ENCODE measurements at places on chromosomes 6 and 20. TPM values are rescaled to one million over a fixed set of nuclear protein-coding genes. Genes with fewer than 3 reads are reported as not detected.

Gene BCLAF1
- total RNA-seq, result 98.8 TPM

Gene DOK5
- total RNA-seq, result 17.2 TPM

Gene SCUBE3
- 0.86 TPM for total RNA-seq

Gene SIRPD
- not detected for total RNA-seq

Gene EPHA7
- 21.0 TPM for total RNA-seq

Gene TEAD3
- 38.7 TPM for total RNA-seq

Gene RIOK1
- 13.3 TPM for total RNA-seq

Gene LPA
- not detected for total RNA-seq

Gene CEP85L
- total RNA-seq, result 11.5 TPM

Gene CNPY3
- 32.4 TPM for total RNA-seq

Gene REM1
- 2.8 TPM for total RNA-seq

Gene OR2H1
- not detected for total RNA-seq

Gene RAET1E
- 0.41 TPM for total RNA-seq

Gene MCM8
- total RNA-seq, result 8.4 TPM

Gene TTLL9
- total RNA-seq, result 0.19 TPM

Gene KDM1B
- total RNA-seq, result 14.6 TPM

Gene NRSN1
- not detected for total RNA-seq

Gene FOXF2
- total RNA-seq, result 0.78 TPM

Gene HACE1
- 9.7 TPM for total RNA-seq

Gene DYNLT2
- total RNA-seq, result 0.77 TPM

Gene BACH2
- total RNA-seq, result 1.5 TPM

Gene KIAA1755
- total RNA-seq, result 17.0 TPM

Gene CRIP3
- 3.4 TPM for total RNA-seq

Gene ESR1
- 2.1 TPM for total RNA-seq

Gene TFAP2D
- total RNA-seq, result not detected

Gene RBM24
- total RNA-seq, result 183 TPM

Gene CDH26
- 0.39 TPM for total RNA-seq

Gene FOXS1
- total RNA-seq, result 3.2 TPM

Gene UNC93A
- not detected for total RNA-seq

Gene CLPSL1
- total RNA-seq, result not detected

Gene C20orf96
- 7.6 TPM for total RNA-seq

Gene PLEKHG1
- total RNA-seq, result 6.9 TPM

Gene EZR
- total RNA-seq, result 246 TPM

Gene SPTLC3
- total RNA-seq, result 4.7 TPM

Gene LPIN3
- total RNA-seq, result 9.3 TPM

Gene CDSN
- total RNA-seq, result not detected

Gene LTB
- not detected for total RNA-seq

Gene SAMD3
- total RNA-seq, result not detected

Gene TNF
- 0.63 TPM for total RNA-seq

Gene ECT2L
- 1.1 TPM for total RNA-seq

Gene ENPP4
- total RNA-seq, result 23.1 TPM
